CD4-positive, alpha-beta T cell treated with Interleukin-4 for 4 hours (primary cell): ENCODE measurements at places on chromosomes 12 and 14.
A peak's percentile ranks its signal among the peaks of the same experiment; 100 is the strongest.

GRCh38 chr14:103930051-103930604, 1.9 kb downstream of the TDRD9 start:
- DNase-seq: no peak

DNA sequence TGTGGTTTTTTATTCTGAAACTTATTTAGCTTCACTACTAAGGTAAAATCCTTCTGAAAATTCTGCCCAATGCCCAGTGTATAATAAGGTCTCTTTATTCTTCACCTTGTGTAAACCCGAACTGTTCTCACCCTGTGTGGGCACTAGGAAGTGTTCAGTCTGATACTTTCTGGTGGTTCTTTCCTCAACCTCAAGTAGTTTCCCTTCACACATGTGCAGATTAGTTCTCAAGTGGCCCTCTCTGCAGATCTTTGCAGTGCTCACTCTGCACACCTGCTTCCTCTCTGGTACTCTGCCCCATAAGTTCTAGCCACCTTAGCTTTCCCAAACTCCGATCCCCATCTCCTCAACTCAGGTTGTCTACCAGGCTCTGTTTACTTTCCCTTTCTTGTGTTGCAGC, 61.6 kb downstream of the RAD51B start:
- DNase-seq: peak; percentile 6

DNA sequence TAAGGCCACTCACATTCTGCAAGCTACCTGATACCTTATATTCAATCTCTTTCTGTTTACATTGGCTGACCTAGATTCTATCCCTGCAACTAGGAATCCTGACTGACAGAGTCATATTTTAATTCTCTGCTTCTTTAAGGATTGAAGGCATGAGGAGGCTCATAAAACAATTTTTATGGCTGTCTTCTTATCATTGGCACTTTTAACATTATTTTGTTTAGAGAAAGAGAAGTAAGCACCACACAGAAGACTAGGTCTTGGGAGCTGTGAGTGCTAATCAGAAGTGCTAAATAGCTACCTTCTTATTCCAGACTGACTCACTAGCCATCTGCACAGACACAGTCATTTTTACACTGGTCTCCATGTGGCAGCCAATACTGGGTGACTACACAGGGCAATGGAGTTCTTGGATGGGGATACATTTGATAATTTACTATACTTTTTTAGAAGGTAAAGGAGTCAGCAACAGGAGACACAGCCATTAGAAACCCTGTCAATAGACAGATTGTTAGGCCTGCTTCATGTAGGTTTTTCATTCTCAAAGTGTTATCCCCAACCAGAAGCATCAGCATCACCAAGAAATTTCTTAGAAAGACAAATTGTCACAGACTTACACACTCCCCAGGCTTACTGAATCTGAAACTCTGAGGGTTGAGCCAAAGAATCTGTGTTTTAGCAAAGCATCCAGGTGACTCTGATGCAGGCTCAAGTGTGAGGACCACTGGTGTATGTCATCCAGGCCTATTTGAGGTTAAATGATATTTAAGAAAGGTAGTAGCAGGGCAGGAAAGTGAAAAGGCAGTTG, 214.1 kb downstream of the DUSP6 start:
- DNase-seq: no peak

DNA sequence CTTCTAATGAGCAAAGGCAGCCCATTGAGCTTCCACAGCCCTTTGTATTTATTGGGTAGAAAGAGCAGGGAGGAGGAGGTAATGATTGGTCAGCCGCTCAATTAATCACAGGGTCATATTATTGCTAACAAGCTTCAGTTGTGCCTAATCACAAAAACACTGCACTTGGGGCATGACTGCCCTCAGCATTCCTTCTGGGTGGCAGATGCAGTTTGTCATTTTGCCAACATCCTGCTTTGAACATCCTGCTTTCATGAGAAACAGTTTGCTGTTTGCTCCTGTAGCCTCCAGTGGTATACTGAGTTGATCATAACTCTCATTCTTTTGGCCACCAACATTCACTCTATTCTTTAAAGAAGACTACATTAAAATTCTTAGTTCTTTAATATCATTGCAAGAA, 462.9 kb upstream of the MIS18BP1 start:
- DNase-seq: no peak

- DNase-seq: no peak
These were observed 23.2 kb upstream of the DCN start for GRCh38 chr12:91205811-91206210.

- peak; percentile 20 for DNase-seq
These were observed 2.8 kb downstream of the RAPGEF3 start for GRCh38 chr12:47755655-47756562.

- DNase-seq: no peak
These were observed 522.0 kb upstream of the SEL1L start for GRCh38 chr14:82055515-82056115.

DNA sequence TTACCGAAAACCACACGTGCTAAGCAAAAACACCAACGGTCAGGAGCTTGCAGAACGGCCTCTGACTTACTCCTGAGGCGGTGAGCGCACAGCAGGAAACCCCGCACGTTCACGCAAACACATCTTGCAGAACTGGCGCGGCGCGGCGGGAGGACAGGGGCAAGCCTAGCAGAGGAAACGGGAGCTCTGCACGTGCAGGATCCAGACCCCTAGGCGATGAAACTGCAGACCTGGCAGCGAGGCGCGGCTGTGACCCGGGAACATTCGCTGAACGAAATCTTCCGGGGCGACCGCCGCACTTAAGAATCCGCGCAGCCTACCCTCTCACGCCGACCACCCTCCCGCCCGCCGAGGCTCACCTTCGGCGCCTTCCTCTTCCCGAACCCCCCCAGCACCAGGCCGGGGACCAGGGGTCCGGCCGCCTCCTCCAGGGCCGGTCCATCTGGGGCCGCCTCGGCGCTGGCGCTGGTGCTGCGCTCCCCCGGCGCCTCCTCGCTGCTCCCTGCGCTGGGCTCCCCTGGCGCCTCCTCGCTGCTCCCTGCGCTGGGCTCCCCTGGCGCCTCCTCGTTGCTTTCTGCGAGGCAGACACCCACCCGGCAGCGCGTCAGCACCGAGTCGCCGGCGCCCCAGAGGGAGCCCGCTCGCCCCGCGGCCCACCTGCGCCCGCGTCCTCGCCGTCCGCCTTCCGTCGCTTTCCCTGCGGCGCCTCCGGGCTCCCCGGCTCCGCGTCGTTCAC, 615 bp downstream of the DDX51 start:
- no peak for DNase-seq

GRCh38 chr12:56362130-56363059, at the start of gene APOF:
Gene APOF (minus strand): TSS chr12:56362857. CDS start chr12:56362745, 112 bp downstream.
- DNase-seq: no peak

- no peak for DNase-seq
These were observed 127.7 kb upstream of the RTL1 start for GRCh38 chr14:101031186-101031585.

- DNase-seq: no peak
These were observed 24.1 kb upstream of the TRIM9 start for GRCh38 chr14:51118993-51119392.

DNA sequence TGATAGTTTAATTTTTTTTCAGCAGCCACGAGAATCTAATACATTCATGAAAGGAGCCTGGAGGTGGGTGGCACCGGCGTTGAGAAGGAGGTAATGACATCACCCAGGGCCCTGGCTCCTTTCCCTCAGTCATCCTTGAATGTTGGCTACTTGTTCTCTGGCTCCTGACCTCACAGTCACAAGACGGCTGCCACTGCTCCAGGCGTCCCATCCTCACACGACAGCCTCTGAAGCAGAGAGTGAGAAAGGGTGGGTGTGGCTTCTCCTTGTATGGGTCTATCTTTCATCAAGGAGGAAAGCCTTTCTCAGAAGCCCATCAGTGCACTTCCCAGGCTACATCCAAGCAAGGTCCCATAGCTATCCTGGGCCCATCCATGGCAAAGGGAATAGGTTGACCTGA, 207.6 kb upstream of the C14orf180 start:
- DNase-seq: no peak

DNA sequence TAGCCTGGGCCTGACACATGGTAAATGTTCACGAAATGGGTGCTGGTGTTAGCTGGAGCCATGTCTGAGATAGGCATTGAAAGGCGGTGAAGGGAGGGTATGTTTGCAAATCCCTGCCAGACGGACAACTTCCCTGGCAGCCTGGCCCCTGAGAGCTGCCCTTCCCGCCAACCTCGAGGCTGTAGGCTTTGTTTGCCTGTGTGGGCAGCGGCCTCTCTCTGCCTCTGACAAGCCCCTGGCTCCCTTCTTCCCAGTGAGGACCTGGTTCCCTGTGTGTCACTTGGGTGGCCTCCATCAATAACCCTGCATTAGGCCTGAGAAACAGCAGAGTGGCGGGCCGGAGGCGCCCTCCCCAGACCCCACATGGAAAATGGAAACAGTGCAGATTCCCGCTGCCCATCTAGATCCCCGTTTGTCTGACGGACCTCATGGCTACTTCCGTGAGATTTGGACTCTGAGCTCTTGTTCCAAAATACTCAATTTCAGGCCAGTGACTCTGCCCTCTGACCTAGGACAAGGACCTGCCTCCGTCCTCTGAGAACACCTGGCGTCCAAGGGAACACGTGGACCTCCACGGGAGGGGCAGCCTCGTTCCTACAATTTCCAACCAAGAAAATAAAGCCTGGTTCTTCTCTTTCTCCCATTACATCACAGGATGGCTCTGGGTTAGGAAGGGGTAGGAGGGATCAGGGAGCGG, 325.5 kb downstream of the DPF3 start:
- DNase-seq: no peak

- DNase-seq: no peak
These were observed 209.0 kb upstream of the RTL1 start for GRCh38 chr14:101112351-101113107.

- no peak for DNase-seq
These were observed 30.1 kb downstream of the MED13L start for GRCh38 chr12:116247377-116247776.

GRCh38 chr14:76887191-76887590, 61.0 kb downstream of the LRRC74A start:
- no peak for DNase-seq

GRCh38 chr12:104959335-104959841, 1.3 kb upstream of the SLC41A2 start:
- DNase-seq: no peak

- no peak for DNase-seq
These were observed 4.8 kb downstream of the KRT4 start for GRCh38 chr12:52809166-52809565.

DNA sequence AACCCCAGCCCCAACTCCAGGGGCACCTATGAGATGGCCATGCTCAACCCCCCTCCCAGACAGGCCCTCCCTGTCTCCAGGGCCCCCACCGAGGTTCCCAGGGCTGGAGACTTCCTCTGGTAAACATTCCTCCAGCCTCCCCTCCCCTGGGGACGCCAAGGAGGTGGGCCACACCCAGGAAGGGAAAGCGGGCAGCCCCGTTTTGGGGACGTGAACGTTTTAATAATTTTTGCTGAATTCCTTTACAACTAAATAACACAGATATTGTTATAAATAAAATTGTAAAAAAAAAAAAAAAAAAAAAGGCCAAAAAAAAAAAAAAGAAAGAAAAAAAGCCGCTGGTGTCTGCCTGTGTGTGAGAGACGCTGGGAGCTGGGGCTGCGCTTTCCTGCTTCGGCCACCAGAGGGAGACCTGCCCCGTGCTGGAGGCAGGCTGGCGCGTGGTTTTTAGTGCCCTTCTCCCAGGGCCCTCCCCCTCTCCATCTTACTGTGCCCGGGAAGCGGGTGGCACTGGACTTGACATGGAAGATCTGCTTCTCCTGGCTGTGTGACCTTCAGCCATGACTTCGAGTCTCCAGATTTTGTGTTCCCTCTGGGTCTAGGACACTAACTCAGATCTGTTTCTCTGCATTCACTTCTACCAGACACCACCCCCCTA, 3.4 kb upstream of the NXPH4 start:
- DNase-seq: peak; percentile 77

DNA sequence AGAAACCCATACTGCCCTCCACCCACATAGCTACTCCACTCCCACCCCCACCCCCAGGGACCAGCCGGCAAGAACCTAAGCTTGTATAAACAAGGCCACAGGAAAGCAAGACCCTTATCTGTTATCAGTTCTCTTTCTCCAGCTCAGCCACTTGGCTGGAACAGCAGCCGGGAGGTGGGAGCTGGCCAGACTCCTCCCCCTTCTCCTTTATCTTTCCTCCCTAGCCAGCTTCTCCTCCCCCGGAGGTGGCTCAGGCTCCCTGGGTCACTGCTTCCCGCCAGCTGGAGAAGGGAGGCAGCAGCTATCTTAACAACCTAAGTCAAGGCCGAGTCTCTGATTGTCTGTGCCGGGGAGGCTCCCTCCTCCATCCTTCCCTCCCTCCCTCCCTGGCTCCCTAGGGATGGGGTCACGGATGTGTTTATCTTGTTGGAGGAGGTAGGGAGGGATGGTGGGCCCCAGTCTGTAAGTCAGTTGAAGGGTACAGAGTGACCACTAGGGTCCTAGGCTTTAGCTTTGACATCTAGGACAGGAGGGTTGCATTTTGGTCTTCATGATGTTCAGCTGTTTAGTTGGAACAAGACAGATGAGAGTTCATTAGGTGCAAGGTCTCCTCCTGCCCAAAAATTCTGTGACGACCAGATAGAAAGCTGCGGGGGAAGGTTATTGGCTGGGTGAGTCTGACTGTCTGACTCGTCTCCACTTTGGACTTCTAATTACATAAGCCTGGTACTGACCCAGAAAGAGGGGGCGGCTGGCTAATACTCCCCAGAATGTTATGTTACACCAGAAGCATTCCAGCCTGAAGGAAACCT, 29.7 kb downstream of the ZFP36L1 start:
- DNase-seq: no peak

- DNase-seq: no peak
These were observed 84.1 kb upstream of the PLEKHA5 start for GRCh38 chr12:19045426-19045825.

DNA sequence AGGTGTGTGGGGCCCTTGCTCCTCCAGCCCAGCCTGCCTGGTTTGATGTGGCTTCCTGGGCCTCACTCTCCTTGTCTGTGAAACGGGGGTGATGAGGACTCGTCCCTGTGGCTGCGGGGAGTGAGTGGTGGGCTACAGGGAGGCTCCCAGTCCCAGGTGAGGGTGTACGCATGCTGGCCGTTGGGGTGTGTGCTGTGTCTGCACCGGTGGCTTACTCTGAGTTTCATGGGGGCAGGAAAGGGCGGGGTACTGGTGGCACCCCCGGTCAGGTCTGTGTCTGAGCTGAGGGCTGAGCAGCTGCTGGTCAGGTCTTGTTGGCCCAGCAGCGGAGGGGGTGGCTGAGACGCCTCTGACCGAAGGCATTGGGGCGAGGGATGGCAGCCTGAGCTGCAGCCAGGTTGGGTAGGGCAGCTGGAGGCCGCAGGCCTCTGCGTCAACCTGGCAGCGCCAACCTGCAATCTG, 11.2 kb downstream of the ULK1 start:
- DNase-seq: no peak

- no peak for DNase-seq
These were observed 64.2 kb upstream of the SLC38A2 start for GRCh38 chr12:46436747-46437146.

- DNase-seq: no peak
These were observed 20.8 kb upstream of the BEGAIN start for GRCh38 chr14:100608064-100608463.

DNA sequence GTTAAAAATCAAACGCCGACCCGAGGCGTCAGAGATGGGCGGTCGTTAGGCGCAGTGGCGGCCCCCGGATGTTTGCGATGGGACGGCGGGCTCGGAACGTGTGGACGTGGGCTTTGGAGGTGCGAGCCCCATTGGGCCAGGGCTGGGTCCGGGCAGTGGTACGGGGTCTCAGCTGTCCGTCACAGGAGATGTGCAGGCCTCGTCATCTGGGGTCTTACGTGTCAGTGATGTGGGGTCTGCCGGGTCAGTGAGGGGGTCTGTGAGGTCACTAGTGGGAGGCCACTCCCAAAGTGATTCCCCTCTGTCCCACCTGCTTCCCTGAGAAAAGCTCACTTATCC, 21.6 kb upstream of the CHFR start:
- no peak for DNase-seq

- no peak for DNase-seq
These were observed 11.2 kb upstream of the TCP11L2 start for GRCh38 chr12:106291342-106291741.

- DNase-seq: no peak
These were observed 6.4 kb downstream of the TMEM121 start for GRCh38 chr14:105532735-105533141.
